ENCODE measurements at places on chromosomes 4 and X. TPM values are rescaled to one million over a fixed set of nuclear protein-coding genes. Genes with fewer than 3 reads are reported as not detected.
A peak's percentile ranks its signal among the peaks of the same experiment; 100 is the strongest.

MAOB gene
- total RNA-seq = under 0.01 TPM

BRS3 gene
- not detected for total RNA-seq

CENPVL1 gene
- not detected for total RNA-seq

FAT4 gene
- 2.1 TPM for total RNA-seq

TAF9B gene
- total RNA-seq = 3.8 TPM

ASB12 gene
- not detected for total RNA-seq

NOX1 gene
- total RNA-seq = not detected

NSG1 gene
- 4.1 TPM for total RNA-seq

DCK gene
- 18.6 TPM for total RNA-seq

RS1 gene
- total RNA-seq = not detected

LUZP4 gene
- total RNA-seq = not detected

KLF8 gene
- total RNA-seq = 6.0 TPM

SPANXC gene
- total RNA-seq = not detected

MAGEC3 gene
- not detected for total RNA-seq

- DNase-seq = no peak
These were observed 12.2 kb downstream of the ASMTL start for GRCh38 chrX:1440506-1440905.

- DNase-seq = no peak
These were observed 1.2 kb downstream of the RASL11B start for GRCh38 chr4:52863324-52863723.

- peak; percentile 74 for DNase-seq
These were observed 34.7 kb downstream of the SLC25A5 start for GRCh38 chrX:119502727-119503483.

GRCh38 chrX:153643431-153644351 is 3.3 kb upstream of the DUSP9 start:
- DNase-seq = no peak

DNA sequence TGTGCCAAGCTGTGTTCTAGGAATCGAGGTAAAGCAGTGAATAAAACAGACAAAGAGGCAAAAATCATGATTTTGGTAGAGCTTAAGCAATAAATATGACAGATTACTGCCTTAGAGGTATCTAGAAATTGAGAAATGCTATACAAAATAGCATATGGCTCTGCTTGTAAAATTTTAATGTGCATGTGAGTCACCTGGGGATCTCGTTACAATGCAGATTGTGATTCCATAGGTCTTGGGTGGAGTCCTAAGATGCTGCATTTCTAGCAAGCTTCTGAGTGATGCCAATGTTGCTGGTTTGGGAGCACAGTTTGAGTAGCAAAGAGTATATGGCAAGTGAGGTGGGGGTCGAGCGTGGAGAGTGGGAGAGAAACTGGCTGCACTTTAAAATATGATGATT is 697.3 kb upstream of the MAGEB2 start:
- no peak for DNase-seq

GRCh38 chrX:11180571-11180970 is 69.4 kb downstream of the HCCS start:
- DNase-seq = peak; percentile 40

- no peak for DNase-seq
These were observed 55.3 kb downstream of the KLHL4 start for GRCh38 chrX:87572901-87573300.

- no peak for DNase-seq
These were observed 38.9 kb downstream of the ACOX3 start for GRCh38 chr4:8401665-8402064.

DNA sequence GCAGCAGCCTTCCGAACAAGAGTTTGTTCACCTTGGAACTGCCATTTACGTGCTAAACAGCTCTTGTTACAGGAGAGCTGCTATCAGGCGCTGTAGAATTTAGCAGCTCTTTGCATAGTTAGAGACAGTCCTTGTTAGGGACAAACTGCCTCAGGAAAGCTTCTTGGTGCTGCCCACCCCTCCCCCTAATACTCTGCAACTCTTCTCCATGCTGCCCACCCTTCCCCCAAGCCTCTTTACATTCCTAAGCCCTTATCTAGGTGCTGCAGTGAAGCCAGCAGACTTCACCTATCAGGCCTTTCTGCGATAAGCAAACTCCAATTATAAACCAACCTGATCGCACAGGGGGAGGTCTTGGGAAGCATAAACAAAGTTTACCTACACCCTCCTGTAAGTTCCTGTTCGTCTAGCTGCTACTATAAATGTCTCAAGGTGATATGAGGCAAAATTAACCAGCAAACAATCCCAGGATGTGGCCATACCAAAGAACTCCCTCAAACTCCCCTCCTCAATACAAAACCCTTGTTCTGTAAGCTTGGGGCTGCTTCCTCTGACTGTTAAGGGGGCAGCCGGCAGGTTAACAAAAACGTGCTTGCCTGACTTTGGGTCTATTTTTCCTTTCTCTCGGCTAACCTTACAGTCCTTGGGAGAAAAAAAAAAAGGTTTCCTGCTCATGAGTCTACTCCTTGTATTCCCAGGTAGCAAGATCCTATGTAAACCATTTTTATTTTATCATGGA is 74.0 kb upstream of the GC start:
- no peak for DNase-seq

DNA sequence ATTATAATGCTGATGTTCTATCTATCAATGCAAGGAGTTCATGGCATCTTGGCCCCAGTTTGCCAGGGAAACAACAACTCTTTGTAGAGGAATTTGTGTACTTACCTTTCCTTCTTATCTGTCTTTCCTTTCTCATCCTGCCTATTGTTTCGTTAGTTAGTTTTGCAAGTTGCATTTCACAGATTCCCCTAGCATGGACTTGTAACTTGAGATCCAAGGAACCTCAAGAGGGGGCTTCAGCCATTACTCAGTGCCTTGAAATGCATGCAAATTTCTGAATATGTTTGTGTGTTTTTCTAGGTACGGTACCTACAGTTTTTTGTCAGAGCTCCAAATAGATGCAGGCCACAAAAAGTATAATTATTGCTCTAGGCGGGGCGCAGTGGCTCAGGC is 203.6 kb downstream of the LDB2 start:
- DNase-seq = no peak

GRCh38 chr4:1567808-1568581 is 116.1 kb downstream of the FAM53A start:
- no peak for DNase-seq

- DNase-seq = no peak
These were observed 80.7 kb upstream of the GPM6B start for GRCh38 chrX:13897566-13897965.

DNA sequence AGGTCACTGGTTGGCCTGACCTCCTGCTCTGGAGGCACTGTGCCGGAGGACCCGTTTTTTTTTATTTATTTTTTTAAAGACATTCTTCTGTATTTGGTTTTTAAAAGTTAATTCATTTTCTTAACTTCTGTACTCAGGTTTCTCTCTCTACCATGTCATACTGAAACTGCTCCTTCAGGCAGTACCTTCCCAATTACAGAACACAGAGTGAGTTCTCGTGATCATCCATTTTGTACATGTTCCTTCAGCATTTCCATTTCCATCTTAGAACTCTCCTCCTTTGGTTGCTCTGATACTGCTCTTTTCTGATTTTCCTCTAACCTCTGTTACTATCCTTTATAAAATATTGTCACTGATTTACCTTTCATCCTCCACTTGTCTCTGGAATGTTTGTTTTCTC is 17.9 kb downstream of the UBE2K start:
- no peak for DNase-seq

- DNase-seq = no peak
These were observed 2086.5 kb upstream of the TENM3 start for GRCh38 chr4:180156684-180157083.

DNA sequence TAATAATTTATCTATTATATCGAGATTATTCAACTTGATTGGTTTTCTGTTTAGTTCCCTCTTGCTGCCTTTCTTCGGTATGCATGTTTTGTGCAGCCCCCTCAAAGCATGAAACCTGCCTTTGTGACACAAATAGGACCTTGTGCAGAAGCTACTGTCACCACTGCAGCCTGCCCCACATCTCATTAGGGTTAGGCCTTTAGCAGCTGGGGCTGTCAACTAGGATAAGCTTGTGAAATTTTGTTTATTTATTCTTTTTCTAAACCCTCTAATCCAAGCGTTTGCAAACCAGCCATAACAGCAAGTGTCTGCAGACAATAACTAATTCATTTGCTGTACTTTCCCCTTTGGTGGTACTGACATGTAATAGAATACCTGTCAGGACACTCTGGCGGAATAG is 258.9 kb downstream of the RCHY1 start:
- DNase-seq = no peak

DNA sequence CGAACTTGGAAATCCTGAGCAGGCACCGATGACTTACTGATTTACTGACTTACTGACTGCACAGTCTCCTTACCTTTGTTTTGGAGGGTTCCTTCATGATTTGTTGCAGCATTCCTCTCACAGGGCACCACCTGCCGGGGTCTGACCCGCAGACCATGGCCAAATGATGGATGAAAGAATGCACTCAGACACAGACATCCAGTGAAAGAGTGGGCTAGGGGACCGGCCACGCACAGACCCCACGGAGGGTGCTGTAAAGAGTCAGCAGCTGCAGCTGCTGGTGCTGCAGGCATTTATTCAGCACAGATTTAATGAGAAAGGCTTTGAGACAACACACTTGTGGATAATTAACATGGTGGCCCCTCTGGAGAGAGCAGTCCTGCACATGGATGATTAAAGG is 3.4 kb downstream of the MAGEB5 start:
- no peak for DNase-seq

DNA sequence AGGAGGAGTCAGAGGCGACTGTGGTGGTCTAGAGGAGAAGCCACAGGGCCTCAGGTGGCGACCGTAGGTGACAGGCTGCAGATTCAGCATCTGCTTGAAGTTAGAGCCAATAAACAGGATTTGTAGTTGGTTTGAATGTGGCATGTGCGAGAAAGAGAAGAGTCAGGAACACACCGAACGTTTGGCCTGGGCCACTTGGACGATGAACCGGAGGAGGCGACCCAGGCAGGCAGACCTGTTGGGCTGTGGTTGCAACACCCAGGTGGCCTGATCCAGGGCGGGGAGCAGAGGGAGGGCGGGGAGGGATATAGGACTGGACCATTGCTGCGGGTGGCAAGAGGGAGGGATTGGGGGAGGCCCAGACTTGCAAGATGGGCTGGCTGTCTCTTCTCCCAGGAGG is 10.0 kb upstream of the PSAPL1 start:
- DNase-seq = no peak

DNA sequence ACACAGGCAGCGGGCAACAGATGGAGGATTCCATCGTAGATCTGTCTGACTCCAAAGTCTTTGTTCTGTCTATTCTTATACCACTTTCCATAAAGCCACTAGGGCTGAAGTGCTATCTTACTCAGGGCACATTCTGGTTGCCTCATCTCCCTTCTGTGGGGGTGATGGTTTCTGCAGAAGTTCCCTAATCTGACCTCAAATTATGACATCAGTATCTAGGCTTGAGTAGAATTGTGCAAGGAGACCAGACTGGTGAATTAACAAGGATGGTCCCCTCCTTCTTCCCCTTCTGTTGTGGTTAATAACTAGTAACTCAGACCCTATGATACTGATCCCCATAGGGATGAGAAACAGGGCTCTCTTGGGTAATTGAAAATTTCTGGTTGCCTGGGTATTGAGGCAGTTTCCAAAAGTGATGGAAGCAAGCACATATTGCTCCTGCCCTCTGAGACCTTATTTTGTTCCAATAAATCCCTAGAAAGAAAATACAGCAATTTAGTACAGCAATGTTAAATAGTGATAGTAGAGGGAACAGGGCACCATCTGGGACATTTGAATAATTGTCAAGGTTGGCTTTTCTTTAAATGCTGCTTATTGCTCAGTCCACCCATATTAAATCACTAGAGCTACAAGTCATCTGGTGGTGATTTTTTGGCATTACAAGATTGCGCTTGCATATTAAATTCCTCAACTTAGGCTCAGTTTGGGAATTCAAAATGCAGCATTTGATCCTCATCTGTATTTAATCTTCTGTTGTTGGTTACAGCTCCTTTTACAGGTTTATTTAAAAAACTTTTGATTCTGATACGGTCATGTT is 57.3 kb upstream of the AP1S2 start:
- DNase-seq = no peak

DNA sequence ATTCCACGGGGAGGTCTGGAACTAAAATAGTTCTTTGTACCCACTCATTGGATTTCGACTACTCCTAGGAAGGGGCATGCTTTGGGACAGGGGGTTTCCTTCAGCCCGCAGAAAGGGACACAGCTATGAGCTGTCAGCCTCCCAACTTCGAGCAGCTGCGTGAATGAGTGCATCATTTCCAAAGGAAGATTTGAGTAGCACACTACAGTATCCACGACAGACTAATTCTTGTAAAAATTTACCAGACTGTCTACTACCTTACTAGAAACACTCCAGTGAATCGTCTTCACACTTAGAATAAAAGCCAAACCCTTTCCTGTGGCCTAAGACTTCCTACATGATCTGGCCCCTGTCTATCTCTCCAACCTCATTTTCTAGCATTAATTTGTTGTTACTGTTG is 101.9 kb downstream of the MAOA start:
- no peak for DNase-seq

GRCh38 chr4:187840814-187841213 is 154.8 kb upstream of the ZFP42 start:
- peak; percentile 8 for DNase-seq

- peak; percentile 67 for DNase-seq
These were observed 28.8 kb downstream of the MSL3 start for GRCh38 chrX:11786862-11787261.

DNA sequence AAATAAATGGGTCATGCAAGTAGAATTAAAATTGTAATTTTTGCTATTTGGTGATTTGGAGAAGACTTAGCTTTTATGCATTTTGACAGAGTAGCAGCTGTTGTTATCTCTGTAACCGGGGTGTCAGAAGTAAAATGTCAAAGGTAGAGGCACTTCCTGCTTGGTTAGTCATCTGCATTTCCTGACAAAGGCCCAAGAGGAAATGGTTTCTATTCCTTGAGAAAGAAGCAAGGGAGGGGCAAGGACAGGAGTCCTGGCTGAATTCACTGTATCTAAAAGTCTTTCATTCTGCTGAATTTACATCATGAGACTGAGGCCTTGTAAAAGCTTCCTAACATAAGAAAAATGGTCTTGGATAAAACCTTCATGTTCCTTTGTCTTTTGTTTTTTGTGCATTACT is 550.9 kb upstream of the BOD1L1 start:
- DNase-seq = peak; percentile 76

- DNase-seq = no peak
These were observed 92.5 kb upstream of the ENPP6 start for GRCh38 chr4:184310171-184310567.

- DNase-seq = peak; percentile 37
These were observed 55.9 kb downstream of the HTRA3 start for GRCh38 chr4:8325291-8325973.

DNA sequence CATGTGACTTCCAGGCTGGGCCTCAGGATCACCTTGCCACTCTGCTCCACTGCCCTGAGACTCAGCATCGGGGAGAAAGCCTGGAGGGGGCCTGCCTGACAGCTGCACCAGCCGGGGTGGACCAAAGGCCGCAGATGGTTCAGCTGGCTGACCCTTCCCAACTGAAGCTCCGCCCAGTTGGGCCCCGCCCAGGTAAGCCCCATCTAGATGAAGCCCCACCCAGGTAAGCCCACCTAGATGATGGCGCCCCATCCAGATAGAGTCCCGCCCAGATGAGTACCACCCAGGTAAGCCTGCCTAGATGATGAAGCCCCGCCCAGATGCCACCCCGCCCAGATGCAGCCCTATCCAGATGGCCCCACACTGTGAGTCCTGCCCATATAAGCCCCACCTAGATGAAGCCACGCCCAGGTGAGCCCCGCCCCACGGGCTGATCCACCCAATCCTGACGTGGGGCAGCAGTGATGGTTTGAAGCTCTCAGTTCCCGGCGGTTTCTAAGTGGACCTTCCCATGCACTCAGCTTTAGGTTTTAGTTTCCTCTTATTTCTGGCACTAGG is 10.0 kb downstream of the ZFYVE28 start:
- DNase-seq = no peak

Measured in bronchial epithelial cell (primary cell).